ENCODE measurements at places on chromosomes 1 and 21.
A peak's percentile ranks its signal among the peaks of the same experiment; 100 is the strongest.

DNA sequence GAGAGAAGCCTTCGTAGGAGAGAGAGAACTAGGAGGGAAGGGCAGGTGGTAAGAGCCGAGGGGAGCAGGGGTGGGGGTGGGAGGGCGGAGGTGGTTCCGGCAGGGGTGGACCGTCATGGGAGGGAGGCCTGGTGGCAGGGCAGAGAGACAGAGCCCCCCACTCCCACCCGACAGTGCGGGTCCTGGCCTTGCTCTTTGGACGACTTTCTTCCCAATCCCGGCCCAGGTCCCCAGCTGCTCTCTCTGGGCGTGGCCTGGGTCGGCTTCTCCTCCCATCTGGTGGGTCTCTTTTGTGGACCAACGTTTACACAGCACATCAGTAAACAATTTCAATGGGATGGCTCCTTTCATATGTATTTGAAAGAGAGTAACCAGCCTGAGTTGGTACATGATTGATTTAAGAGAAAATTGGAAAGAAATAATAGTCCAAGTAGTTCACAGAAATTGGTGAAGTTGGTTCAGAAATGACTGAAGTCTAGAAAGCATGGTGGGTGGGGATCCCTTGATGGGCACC is 56.9 kb downstream of the LDLRAD2 start:
- no peak for DNase-seq

DNA sequence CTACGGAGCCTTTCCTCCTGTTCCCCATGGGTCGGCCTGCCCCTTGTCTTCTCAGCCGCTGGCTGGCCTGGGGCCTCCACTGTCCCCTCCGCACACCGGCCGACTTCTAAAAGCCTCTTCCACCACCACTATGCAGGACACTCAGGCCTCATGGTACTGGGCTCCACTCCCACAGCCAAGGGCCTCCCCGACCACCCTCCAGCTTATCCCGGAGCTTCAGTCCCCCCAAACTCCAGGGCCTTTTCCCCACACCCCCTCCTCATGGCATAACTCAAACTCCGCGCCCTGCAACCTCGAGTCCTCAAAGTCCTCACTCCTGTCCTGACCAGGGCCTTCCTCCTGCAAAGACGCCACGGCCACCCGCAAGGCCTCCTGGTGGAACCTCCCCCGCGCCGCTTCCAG is 2.0 kb downstream of the LRRC41 start:
- no peak for DNase-seq

DNA sequence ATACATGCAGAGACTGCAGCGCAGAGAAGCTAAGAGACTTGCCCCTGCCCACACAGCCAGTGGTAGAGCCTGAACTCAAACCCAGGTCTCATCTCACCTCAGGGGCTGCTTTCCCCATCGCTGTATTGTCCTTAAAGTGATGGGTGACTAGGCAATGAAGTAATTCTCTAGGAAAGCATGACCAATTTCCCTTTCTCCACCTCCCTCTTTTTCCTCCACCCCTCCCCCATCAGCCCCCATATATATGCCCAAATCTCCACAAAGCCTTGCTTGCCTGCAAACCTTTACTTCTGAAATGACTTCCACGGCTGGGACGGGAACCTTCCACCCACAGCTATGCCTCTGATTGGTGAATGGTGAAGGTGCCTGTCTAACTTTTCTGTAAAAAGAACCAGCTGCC is at the start of gene IL24:
Gene IL24 (plus strand): TSS at position 269 of the 400 bp plus-strand sequence. CDS start 390 bp downstream, outside the sequence.
- no peak for DNase-seq

- DNase-seq: no peak
Observed at GRCh38 chr21:39537571-39537970, 75.2 kb upstream of the B3GALT5 start.

DNA sequence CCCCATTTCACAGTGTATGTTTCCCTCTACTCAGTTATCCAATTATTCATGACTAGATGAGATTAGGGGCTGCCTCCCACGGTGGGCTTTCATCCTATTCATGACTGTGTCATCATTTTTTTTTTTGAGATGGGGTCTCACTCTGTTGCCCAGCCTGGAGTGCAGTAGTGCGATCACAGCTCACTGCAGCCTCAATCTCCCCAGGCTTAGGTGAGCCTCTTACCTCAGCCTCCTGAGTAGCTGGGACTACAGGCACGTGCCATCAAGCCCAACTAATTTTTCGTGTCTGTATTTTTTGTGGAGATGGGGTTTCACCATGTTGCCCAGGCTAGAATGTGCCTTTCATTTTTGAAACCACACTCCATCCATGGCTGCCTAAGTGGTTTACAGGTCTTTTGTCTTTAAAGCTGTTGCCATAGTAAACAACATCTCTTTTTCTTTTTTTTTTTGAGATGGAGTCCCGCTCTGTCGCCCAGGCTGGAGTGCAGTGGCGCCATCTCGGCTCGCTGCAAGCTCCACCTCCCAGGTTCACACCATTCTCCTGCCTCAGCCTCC is 60.0 kb downstream of the PIK3CD start:
- no peak for DNase-seq

GRCh38 chr1:51192213-51192843 is 43.7 kb upstream of the RNF11 start:
- no peak for DNase-seq

GRCh38 chr1:67307251-67308060 is at the start of gene IL12RB2:
IL12RB2 (plus strand) TSS chr1:67307873; CDS start chr1:67320369, 12,496 bp downstream.
- DNase-seq: peak; percentile 25

DNA sequence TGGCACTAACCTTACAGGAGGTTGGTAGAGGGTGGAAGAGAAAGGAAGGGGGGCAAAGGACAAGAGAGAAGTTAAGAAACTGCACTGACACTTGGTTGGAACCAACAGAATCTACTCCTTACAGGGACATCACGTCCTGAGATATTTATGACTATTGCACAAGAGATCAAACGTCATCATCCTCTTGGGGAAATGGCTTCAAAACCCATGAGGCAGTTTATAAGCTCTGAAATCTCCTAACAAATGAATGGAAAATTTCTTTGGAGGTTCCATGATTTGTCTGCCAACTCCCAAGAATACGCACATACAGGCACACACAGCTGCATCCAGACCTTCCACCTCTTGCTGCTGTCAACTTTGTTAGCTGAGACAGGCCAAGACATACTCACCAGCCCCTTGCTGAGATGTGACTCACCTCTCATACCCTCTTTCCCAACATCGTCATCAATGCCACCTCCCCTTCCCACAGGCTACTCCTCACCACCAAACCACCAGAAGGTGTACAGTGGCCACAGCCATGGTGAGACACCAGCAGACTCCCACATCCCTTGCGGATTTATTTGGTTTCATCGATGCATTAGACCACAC is 135.5 kb downstream of the SETD4 start:
- DNase-seq: no peak

DNA sequence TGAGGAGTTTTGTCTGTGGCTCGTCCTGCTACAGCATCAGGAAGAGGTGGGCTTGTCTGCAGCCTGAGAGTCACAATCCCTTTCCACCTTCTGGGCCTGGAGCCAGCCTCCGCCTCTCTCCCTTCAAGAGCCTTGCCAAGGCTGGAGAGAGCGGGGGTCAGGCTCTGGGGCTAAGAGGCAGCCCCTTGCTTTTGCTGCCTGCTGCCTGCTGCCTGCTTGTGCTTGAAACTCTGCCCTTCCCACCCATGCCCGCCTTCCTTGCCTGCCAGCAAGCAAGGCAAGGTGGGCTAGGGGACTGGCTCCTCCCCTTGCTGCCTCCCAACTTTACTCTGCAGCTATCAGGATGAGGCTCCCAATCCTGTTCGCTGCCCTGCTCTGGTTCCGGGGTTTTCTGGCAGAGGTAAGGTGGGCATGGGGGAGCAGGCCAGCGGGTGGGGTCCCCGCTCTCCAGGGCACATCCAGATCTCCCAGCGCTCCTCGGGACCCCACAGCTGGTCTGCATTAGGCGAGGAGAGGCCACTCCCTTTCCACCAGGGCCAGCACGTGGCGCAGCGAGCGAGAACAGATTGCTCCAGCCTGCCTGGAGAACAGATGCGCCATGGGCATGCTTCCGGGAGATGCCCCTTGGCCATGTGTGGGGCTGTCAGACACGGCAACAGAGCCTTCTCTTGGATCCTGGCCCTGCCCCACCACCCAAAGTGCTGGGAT is 7.5 kb upstream of the PTPN7 start:
- DNase-seq: peak; percentile 51

DNA sequence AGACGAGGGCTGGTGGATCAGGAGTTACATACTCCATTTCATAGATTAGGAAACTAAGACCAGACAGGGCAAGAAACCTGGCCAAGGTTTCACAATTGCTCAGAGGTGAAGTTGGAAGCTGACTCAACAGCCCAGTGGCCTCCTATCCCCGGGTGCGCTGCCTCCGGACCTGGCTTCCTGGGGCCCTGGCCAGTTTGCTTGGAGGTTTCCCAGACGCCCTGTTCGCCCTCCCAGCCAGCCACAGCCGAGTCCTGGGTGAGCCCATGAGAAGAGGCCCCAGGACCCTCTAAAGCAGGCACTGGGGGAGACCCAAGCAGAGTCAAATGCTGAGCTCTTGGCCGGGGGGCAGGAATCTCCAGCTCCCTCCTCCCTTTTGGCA is 180.1 kb downstream of the ZBTB18 start:
- no peak for DNase-seq

DNA sequence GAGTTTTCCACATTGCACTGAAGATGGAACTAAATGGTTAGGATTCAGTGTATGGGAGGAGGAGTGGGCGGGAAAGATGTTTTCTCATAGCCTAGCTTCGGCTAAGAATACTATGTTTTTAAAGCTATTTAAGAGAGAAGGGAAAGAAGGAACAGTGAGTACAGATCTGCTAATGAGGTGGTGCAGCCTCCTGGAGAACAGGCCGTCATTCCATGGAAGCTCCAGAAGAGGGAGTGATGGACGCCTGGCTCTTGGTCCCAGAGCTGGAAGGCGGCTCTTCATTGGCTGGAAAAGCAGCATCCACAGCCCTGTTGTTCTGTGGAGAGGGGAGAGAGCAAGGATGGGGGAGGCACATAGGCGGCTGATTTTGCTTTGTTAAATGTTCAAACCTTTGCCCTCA is 6.9 kb downstream of the CAMK1G start:
- DNase-seq: no peak
